ENCODE measurements at places on chromosomes 16 and 17.

DNA sequence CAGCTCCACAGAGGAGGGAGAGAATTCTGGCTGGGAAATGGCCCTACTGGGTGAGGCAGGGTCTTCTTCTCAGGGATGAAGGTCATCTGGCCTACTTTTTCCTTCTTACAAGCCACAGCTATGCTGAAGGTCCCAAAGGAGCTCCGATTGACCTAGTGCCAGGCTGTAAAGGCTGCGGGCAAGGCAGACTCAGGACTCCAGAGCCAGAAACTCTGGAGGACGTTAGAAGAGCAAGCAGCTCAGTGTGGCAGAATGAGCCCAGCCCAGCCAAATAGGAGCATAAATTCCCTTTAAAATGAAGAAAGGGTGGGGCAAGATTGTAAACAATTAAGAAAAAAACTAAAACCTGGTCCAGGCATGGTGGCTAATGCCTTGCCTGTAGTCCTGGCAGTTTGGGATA lies 20.1 kb upstream of the CNOT1 start:
- DNase-seq: no peak

- no peak for DNase-seq
These were observed 17.2 kb downstream of the COIL start for GRCh38 chr17:56943505-56944125.

GRCh38 chr16:85577899-85578598 lies 35.1 kb upstream of the GSE1 start:
- no peak for DNase-seq

- no peak for DNase-seq
These were observed 862 bp downstream of the DCAKD start for GRCh38 chr17:45050481-45051059.

- no peak for DNase-seq
These were observed 320.5 kb downstream of the UTP18 start for GRCh38 chr17:51580869-51581268.

DNA sequence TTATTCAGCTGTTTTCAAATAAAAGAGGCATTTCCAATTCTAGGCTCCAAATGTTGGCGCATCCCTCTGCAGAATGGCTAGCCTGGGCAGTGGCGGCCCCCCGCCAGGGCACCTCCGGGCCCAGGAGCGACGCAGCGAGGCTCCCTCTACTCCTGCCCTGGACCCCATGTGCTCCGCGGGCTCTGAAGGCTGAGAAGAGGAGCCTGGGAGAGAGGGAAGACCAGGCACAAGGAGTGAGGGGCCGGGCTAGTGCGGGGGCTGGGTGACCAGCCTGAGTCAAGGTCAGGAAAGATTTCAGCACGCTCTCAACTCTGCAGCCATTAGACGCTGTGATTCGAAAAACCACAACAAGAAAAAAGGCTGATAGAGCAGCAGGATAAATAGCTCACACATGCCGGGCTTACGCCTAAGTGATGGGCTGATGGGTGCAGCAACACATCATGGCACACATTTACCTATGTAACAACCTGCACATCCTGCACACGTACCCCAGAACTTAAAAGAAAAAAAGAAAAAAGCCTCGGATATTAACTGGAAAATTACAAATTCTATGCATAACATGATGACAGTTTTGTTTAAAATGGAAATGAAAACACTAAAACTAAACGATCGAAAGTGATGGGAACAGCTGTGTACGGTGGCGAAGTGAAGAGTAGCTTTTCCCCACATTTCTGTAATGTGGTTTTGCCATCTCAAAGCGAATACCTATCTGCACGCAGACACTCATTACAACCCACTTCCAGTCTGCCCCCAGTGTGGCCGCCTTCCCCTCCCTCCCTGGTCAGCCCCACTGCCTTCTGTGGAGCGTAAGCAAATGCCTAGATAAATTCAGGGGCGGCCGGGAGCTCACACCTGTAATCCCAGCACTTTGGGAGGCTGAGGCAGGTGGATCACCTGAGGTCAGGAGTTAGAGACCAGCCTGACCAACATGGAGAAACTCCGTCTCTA lies 44.4 kb downstream of the MAP1LC3B start:
- no peak for DNase-seq

- no peak for DNase-seq
These were observed 79.1 kb downstream of the C17orf67 start for GRCh38 chr17:56754523-56755208.

GRCh38 chr17:69950701-69951418 lies 124.2 kb upstream of the KCNJ16 start:
- no peak for DNase-seq

GRCh38 chr16:67781565-67781921 lies 24.8 kb downstream of the RANBP10 start:
- DNase-seq: peak; percentile 39

DNA sequence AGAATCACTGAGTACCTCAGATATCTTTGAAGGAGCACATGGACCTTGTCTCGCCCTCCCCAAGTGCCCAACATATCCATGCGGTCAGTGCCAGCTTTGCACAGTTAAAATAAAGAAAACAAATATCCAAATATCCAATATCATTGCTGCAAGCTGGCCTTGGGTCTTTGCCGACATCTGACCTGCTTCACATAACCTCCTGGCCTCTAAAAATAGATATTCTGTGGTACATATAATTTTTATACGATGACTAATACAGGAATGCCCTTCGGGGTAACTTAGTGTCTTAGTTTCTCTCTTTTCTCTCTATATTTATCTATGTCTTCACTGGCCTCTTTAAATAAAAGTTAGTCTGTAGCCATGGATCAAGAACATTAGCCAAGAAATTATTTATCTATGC lies 67.8 kb downstream of the MAF start:
- DNase-seq: no peak

DNA sequence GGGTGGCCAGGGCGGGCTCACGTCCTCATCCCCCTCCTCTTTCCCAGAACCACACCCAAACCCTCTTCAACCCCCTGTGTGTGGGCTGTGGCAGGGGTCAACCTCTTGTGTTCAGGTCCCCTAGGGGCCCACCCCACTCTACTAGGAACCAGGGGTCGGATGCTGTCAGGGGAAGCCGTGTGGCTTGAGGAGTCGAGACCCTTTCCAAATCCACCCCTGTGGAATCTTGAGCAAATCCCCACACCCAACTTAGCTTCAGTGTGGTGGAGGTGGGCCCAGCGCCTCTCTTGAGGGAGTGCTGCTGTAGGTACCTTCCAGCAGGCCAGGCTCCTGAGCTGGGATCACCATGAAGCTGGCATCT lies 121.5 kb downstream of the MRM1 start:
- no peak for DNase-seq

DNA sequence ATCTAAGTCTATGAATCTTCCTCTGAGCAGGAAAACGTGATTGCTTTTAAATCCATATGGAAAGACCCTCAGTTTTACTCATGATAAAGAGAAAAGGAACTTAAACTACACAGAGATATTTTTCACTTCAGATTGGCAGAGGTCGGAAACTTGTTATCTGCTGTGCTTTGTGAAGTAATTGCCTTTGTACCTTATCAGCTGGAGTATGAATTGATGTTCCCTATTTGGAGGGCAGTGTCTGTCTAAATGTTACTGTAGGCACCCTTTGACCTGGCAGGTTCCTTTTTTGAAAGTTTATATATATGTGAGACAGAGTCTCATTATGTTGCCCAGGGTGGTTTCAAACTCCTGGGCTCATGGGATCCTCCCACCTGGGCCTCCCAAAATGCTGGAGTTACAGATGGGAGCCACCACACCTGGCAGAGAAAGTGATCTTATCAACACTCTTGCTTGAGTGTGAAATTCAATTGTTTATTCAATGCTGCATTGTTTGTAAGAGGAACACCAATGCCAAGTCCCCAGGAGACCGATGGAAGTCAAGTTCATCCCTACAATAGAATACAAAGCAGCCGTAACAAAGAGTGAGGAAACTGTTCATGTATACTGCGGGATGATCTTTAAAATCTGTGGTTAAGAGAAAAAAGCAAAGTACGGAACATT lies 52.3 kb downstream of the ABCC1 start:
- no peak for DNase-seq

- no peak for DNase-seq
These were observed 33.8 kb downstream of the PCTP start for GRCh38 chr17:55784666-55785065.

DNA sequence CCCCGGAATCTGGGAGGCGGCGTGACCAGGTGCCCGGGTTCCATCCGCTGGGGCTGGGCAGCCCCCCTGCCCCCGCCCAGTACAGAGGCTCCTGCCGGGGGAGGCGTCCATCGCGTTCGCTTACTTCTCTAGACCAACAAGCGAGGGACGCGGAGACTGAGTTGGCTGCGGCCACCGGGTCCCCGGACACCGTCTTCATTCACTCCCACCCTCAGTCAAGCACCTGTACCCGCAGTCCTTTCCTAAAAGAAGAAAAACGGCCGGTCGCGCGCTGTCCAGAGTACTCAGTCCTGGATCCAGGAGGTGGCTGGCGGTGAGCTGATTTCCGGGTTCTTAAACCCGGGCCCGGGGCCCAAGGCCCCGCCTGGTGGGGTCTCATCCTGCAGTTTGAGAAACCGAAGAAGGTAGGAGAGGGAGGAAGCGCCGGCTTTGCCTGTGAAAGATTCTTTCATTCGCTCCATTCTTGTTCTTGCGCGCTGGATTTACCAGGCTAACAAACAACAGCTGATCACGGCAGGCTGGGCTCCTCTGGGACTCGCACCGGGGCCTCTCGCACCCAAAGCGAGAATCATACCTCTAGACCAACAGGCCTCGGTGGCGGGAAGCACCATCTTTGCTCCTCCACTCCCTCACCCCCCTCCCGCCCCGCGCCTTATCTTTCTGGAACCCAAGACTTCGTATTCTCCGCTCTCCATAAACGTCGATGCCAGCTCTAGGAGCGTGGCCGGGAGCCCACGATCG lies 17.4 kb upstream of the OR1F1 start:
- no peak for DNase-seq

- no peak for DNase-seq
These were observed 30.2 kb downstream of the ENDOV start for GRCh38 chr17:80445007-80445725.

DNA sequence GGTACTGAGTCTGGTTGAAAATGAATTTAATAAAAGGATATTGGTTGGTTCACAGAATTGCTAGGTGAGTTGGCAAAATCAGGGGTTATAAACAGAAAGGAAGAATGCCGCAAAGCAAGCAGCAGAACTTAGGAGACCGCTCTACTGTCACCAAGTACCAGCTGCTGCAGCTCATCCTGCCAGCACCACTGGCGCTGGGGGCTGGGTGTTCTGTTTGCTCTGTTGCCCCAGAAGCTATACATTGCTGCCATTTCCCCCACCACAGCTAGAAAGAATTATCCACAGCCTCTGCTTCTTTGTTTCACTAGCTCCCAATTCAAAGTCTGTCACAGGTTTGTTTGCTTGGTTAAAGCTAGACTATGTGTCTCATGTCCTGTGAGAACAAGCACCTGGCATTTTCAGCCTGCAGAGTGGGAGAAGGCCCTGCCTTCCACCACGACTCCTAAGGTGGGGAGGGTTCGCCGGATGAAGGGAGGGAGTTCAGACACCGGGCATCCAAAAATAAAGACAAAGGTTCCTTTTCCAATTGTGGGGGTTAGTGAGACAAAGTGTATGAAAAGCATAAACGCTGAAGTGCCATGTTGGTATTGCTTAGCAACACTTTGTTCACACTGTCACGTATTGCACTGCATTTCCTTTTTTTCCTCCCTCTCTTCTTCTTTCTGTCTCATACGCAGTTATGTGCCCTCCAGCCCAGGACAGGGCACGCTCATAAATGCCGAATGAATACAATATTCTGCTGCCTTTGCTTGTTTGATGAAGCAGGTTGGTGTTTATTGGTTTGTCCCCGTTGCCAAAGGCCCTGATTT lies 9.6 kb upstream of the CPD start:
- DNase-seq: no peak

- no peak for DNase-seq
These were observed 52.6 kb upstream of the CMIP start for GRCh38 chr16:81392011-81392410.

DNA sequence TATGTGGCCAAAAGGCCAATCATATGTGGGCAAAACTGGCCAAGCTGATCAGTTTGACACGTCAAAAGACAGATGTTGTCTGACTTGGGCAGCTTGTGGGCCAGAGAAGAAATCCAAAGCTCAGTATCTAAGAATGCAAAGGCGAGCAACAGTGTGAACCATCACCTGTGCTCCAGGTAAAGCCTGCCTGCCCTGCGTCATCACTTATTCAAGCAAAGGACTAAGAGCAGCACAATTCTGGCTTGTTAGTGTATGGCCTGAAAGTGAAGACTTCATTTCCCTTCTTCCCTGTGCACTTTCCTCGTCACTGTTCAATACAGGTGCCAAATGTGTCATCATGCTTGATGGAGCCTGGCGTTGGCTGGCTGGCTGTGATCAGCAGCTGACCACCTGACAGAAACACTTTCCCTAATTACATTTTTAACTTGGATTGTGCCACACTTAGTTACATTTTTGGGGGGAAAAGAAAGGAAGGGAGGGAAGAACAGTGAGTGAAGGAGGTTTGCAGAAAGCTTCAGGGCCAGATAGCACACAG lies 4.7 kb downstream of the FAM20A start:
- no peak for DNase-seq

- no peak for DNase-seq
These were observed 30.4 kb downstream of the CFDP1 start for GRCh38 chr16:75402821-75403475.

GRCh38 chr16:8962393-8963009 lies 1.2 kb downstream of the USP7 start:
- DNase-seq: peak; percentile 65

DNA sequence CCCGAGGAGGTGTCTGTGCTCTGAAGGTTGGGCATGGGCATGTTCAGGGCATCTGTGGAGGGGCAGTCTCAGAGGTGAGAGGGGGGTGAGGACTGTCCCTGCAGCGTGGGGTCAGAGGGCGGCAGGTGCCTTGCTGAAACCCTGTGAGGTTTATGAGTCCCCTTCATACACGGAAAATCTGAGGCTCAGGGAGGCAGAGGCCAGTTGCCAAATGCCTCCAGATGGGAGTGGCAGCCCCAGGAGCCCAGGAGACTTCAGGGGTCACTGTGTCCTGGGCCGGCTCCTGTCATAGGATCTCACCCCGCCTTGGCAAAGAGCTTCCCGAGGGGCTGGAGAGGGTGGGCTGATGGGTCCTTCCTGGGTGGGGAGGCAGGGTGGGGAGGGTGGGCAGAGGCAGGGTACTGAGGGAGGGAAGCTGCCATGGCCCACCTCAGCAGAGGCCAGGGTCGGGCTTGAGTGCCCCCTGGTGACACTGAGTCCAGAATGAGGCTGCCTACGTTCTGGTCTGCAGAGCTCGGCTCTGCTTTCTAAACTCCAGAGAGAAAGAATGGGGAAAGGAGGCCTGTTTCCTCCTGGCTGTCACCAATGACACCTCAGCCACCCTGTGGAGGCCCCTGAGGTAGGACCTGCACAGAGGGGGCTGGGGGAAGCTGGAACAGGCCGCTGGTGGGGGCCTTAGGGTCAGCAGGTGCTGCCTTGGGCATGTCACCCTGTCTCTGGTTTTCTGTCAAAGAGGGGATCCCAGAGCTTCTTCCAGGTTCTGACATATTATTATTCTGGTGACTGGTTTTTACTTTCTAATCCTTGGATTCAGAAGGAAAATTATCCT lies 1.1 kb downstream of the LGALS9 start:
- no peak for DNase-seq

DNA sequence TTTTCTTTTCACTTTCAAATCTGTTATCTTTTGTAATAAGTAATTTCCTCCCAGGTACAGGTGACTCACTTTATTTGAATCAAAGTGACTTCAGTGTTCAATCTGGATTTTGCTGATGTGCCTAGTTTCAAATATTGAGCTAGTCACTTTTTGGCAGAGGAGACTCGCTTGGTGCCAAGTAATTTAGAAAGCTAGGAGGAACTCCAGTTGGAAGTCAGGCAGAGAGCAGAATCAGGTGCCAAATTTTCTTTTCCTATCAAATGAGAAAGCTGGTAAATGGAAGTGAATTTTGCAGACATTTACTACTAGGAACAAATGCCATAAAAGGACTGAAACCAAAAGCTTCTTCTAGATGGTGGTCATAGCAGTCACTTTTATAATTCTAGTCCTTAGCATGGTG lies 656.0 kb upstream of the KIF2B start:
- DNase-seq: no peak

All from GM12864 (cell line).